ENCODE measurements at places on chromosomes 11 and 22.

GRCh38 chr11:122126024-122126688 is 10.1 kb upstream of the BLID start:
- DNase-seq = no peak

- DNase-seq = no peak
Measured at GRCh38 chr11:77386178-77386577, 84.7 kb upstream of the GDPD4 start.

DNA sequence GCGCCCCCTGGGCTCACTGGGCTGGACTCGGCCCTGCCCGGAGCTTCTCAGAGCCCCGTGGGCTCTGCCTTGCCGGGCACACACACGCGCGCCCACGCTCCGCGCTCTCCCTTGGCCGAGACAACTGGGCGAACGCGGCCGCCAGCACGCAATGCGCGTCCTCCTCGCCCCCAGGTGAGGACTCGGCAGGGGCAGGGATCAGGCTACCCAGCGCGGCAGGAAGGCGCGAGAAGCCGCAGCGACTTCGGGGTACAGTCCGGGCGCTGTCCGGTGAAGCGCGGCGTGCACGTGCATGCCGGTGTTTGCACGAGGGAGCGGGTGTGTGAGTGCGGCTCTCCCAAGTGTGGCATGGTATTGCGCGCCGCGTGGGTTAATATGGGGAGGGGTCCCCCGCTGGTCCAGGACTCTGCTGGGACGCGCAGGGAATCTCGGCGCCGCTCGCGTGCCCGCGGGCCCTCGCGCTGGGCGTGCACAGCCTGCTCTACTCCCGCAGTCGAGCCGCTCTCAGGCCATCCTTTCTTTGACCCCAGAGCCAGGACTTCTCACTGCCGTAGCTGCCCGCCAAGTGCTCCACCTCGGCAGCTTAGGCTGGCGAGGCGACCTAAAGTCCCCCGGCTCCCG is 5.4 kb downstream of the WNT7B start:
- no peak for DNase-seq

GRCh38 chr11:64067230-64067993 is 31.7 kb downstream of the FLRT1 start:
- DNase-seq = no peak

DNA sequence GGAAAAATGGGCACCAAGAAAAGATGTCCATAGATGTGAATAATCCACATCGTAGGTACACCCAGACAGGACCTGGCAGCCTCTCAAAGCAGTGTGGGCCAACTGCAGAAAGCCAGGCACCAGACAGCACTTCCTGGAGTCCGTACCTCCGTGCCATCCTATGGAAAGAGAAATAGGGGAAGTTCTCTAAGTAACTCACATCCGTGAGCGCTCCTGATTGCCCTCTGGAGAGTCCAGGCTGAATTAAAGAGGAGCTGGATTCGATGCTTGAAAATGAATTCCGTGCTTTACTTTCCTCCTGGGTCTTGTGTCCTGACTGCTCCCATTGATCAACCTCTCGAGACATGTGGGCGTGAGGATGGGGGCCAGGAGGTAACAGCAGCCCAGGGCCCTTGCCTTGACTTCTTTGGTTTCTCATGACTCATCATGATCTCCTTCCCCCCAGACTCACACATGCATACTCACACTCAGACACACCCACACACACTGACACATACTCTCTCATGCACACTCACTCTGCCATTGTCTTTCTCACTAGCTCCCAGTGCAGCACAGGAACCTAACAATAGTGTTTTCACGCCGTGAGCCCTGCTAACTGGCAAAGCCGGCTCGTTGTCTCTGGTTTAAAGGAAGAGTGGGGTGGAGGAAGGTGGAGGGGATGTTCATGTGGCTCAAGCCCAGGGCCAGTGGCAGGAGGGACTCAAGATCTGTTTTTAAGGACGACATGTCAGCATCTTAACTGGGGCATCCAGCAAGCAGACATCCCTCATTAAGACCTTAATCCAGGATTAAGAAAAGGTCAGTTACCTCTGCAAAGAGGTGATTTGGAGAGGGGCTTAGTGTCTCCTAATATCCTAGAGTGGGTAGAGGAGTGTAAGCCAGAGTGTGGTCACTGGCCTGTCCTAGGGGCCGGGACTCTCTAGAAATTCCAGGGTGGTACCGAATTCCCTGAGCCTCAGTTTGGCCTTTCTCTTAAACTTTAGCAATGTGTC is 104.2 kb downstream of the SCN3B start:
- DNase-seq = no peak

DNA sequence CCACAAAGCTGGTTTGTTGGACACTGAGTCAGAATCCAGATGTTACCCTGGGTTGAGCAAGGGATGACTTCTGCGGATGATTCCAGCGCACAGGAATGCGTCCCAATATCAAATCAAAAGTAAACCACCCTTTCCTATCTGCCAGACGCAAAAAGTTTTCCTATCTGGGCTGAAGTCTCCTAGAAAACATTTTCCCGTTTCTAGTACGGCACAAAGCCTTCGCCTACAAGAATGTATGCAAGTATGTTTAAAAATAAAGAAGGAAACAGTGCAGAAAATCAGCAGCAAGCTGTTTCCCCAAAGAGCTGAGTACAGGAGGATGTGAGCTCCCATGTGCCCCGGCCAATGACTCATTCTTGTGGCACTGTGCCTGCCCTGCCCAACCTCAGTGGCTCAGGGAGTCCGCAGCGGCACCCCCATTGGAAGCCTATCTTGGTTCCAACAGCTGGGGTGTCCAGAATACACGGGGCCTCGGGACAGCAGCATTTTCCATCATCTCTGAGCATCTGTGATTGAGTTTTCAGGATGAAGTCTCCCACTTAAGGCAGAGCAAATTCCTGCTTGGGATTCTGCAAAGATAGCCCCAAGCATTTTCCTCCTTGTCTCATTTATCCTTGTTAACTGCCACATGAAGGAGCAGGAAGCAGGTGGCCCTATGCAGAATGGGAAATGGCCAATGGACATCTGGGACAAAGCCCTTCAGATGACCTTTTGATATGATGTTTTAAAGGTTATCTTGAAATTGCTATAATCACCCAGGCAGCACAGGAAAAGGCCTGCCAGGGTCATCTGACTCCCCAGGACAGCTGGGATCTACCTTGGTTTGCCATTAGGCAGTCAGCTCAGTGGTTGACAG is 17.5 kb downstream of the KCNJ5 start:
- DNase-seq = no peak

DNA sequence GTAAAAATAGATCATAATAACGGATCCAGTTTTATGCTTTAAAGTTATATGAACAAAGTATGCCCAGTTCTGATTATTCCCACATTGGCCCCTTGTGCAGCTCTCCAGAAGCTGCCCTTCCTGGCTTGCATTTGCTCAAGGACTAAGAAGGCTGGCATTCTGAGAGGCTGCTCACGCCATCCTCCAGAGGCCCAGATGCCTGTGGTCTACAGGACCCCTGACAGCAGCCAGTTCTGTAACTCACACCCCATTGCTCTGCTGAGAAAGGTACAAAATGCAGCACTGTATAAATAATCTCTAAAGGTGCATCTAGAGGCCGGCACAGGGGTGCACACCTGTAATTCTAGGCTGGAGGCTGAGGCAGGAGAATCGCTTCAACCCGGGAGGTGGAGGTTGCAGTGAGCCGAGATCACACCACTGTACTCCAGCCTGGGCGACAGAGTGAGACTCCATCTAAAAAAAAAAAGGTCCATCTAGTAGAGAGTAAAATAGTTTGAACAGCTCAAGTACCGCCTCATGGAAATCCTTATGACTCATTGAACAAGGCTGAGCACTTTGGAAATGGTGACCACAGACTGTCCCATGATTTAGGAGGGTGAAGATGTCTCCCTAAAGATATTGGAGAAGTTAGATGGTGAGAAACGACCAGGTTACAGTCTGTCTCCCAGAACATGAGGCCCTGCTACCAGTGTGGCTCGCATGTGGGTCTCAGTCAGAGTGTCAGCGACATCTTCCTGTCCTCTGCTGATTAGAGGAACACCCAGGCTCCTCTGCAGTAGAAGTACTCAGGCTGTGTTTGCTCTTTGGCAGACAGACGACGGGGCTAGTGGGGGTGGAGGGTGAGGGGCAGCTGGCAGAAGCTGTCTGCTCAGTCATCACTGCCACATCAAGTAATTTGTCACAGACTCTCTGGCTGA is 56.3 kb downstream of the KREMEN1 start:
- DNase-seq = peak; percentile 12

DNA sequence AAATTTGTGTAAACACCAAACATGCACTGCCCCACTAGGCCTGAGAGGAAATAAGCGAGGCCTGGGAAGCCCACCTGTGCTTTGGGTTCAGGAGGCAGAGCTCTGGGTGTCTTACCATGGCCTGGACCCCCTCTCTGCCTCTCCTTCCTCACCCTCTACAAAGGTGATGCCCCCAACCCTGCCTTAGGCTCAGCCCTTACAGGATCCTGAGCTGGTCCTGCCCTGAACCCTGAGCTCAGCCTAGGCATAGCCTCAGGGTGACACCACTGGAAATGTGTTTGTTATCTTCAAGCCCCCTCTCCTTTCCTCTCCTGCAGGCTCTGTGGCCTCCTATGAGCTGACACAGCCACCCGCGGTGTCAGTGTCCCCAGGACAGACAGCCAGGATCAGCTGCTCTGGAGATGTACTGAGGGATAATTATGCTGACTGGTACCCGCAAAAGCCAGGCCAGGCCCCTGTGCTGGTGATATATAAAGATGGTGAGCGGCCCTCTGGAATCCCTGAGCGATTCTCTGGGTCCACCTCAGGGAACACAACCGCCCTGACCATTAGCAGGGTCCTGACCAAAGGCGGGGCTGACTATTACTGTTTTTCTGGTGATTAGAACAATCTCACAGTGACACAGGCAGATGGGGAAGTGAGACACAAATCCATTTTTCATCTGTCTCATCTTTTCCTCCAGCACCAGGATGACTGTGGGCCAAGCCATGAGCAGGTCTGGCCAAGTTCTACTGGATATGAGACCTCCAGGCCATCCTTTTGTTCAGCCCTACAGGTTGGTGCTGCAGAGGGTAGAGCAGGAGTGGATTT is 117.8 kb downstream of the GGTLC2 start:
- DNase-seq = no peak

GRCh38 chr11:118436639-118437207 is 431 bp downstream of the KMT2A start:
- peak; percentile 34 for DNase-seq

GRCh38 chr11:8075119-8075726 is 5.8 kb upstream of the TUB start:
- DNase-seq = no peak
